ENCODE measurements at places on chromosomes 11 and 22. TPM values are rescaled to one million over a fixed set of nuclear protein-coding genes. Genes with fewer than 3 reads are reported as not detected.

The NFAM1 gene
- 0.73 TPM for total RNA-seq

The YAP1 gene
- 50.2 TPM for total RNA-seq

The TRPC6 gene
- total RNA-seq, result 5.0 TPM

The OR4S2 gene
- total RNA-seq, result not detected

The SHISAL1 gene
- total RNA-seq, result 49.5 TPM

The AMOTL1 gene
- 16.2 TPM for total RNA-seq

The FDX1 gene
- total RNA-seq, result 12.6 TPM

The TBC1D10A gene
- total RNA-seq, result 9.5 TPM

The PRDM11 gene
- total RNA-seq, result 31.9 TPM

The ARHGAP32 gene
- 208 TPM for total RNA-seq

The UNC93B1 gene
- total RNA-seq, result 9.4 TPM

The APLNR gene
- 48.9 TPM for total RNA-seq

The GAL gene
- 1.2 TPM for total RNA-seq

The NXPE4 gene
- total RNA-seq, result not detected

The MS4A6A gene
- total RNA-seq, result 24.5 TPM

The APOL4 gene
- 1.4 TPM for total RNA-seq

The KRTAP5-2 gene
- not detected for total RNA-seq

The MS4A3 gene
- 1.1 TPM for total RNA-seq

The P2RX6 gene
- total RNA-seq, result 19.1 TPM

The HOATZ gene
- not detected for total RNA-seq
